ENCODE measurements at places on chromosomes 11 and 22.

- no peak for DNase-seq
Measured at GRCh38 chr22:46055181-46055875, 78.4 kb upstream of the WNT7B start.

- no peak for DNase-seq
Measured at GRCh38 chr11:20021771-20022362, 138.4 kb downstream of the DBX1 start.

DNA sequence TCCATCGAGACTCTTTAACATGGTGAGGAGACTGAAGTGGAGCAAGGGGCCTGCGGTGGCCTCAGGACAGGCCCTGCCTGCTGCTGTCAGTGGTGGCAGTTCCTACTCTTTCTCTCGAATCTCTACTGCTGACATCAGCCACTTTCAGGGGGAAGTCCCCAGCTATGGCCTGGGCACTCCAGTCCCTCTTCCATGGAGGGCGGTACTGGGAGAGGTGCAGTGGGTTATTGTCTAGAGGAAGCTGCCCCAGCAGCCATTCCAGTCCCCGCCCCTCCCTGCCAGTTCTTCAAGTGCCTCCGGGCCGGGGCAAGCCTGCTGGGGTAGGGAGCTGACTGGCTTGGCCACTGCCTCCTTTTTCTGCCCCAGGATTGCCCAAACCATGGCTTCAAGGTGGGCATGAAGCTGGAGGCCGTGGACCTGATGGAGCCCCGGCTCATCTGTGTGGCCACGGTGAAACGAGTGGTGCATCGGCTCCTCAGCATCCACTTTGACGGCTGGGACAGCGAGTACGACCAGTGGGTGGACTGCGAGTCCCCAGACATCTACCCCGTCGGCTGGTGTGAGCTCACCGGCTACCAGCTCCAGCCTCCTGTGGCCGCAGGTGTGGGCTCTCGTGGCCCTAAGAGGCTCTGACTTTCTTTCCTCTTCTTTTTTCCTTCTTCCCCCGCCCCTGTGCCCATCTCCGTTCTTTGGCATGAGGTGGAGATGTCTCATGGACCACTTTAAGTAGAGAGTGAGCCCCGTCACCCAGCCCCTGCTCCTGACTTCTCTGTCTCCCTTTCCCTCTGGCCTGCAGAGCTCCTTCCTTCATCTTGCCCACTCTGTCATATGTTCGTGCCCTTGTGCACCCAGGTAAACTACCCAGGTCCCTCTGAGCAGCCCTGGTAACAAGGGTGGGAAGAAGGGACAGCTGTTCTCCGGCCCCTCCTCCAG, 13.7 kb downstream of the CHADL start:
- DNase-seq = no peak

GRCh38 chr11:118911880-118912741, 13.6 kb downstream of the BCL9L start:
- no peak for DNase-seq

All from GM13976 (cell line).